ENCODE measurements at places on chromosomes 2 and 18. TPM values are rescaled to one million over a fixed set of nuclear protein-coding genes. Genes with fewer than 3 reads are reported as not detected.

SLC4A1AP gene
- 5.9 TPM for total RNA-seq

MYOM1 gene
- total RNA-seq: 4.7 TPM

RBM44 gene
- 0.29 TPM for total RNA-seq

CHCHD5 gene
- 25.6 TPM for total RNA-seq

PEX13 gene
- 16.8 TPM for total RNA-seq

Measured in pancreas (tissue), 10 donors.